ENCODE measurements at places on chromosomes 7 and 10. TPM values are rescaled to one million over a fixed set of nuclear protein-coding genes. Genes with fewer than 3 reads are reported as not detected.

- DNase-seq, result no peak
Observed at GRCh38 chr7:102125127-102125596, 161.5 kb upstream of the SH2B2 start.

- no peak for DNase-seq
Observed at GRCh38 chr7:131090886-131091692, 236.6 kb upstream of the MKLN1 start.

DNA sequence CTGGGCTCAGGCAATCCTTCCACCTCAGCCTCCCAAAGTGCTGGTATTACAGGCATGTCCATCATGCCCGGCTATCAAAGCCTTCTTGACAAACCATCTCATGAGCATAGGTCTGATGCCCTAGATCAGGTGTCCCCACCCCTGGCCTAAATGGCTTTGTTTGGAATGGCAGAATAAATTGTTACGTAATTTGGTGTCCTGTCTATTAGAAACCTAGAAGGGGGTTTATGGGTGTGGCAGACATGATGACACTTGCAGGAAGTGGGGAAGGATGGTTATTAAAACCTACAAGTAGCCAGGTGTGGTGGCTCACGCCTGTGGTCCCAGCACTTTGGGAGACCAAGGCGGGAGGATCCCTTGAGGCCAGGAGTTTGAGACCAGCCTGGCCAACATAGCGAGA is 38.6 kb upstream of the MKLN1 start:
- no peak for DNase-seq

The TRIM56 gene
- 15.1 TPM for polyA plus RNA-seq
